ENCODE measurements at places on chromosomes 4 and X.
A peak's percentile ranks its signal among the peaks of the same experiment; 100 is the strongest.

- no peak for DNase-seq
These were observed 5.6 kb downstream of the PCDH10 start for GRCh38 chr4:133154725-133155124.

- no peak for DNase-seq
These were observed at the start of gene NPY5R for GRCh38 chr4:163343604-163344146. Gene NPY5R (plus strand): TSS chr4:163343892. CDS start chr4:163350274, 6,382 bp downstream.

- DNase-seq, result no peak
These were observed 73.9 kb downstream of the AMOT start for GRCh38 chrX:112766774-112767173.

- DNase-seq, result no peak
These were observed 122.7 kb downstream of the ZNF518B start for GRCh38 chr4:10334506-10335028.

- DNase-seq, result no peak
These were observed 74.6 kb upstream of the AP1S2 start for GRCh38 chrX:15929194-15929593.

- no peak for DNase-seq
These were observed 19.8 kb upstream of the STOX2 start for GRCh38 chr4:183885205-183885720.

DNA sequence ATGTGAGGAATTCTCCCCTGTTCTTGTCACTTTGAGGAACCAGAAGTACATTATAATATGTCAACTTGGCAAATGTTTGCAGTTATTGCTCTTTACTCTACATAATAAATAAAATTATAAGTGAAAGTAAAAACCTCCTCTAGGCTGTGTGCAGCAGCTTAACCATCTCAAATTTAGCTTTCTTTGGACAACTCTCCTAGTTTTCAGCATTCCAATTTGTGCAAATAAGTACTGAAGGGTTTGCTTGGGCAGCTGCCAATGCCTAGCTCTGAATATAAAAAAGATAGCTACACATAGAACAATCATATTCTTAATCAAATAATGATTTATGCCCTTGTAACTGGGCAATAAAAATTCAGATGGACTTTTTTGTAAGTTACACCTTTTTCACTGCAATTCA, 82.5 kb downstream of the GASK1B start:
- no peak for DNase-seq

- peak; percentile 42 for DNase-seq
These were observed 6.2 kb upstream of the HPSE start for GRCh38 chr4:83340692-83341343.
